ENCODE measurements at places on chromosomes 11 and 22.

GRCh38 chr11:118838905-118839553, 44.7 kb upstream of the CXCR5 start:
- DNase-seq: no peak

DNA sequence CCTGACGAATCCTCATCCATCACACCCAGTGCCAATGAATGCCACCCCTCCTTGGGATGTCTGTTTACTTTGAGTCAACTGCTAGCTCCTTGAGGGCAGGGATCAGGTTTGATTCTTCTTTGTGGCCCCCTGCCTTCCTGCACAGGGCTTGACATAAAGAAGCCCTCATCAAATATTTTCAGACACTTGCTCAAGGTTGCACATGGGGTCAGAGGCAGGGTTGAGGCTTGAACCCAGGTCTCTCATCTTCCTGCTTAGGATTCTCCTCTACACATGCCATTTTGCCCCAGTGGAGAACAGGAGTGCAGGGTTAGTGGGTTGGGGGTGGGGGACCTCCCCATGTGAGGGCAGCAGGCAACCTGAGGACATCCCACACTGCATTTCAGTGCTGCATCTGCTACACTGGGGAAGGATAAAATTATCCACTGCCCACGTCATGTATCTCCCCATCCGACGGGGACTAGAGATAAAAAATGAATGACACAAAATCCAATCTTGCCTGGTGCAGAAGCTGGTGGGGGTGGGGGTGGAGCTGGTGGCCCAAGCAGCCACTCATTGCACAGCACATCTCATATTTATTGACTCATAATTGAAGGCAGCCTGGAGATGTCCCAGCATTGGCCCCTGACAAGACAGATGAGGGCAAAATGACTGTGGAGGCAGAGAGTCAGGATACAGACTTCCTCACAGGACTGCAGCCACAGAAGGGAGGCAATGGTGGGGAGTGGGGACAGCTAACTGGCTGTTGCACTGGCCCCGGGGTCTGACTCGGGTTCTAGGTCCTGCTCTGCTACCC, 41.3 kb downstream of the NEU3 start:
- DNase-seq: no peak

- no peak for DNase-seq
Observed at GRCh38 chr11:17883946-17884345, 128.9 kb downstream of the SERGEF start.

- no peak for DNase-seq
Observed at GRCh38 chr11:60945295-60945667, 6.7 kb downstream of the SLC15A3 start.

GRCh38 chr11:69948256-69949141, 129.3 kb upstream of the FGF3 start:
- DNase-seq: no peak

DNA sequence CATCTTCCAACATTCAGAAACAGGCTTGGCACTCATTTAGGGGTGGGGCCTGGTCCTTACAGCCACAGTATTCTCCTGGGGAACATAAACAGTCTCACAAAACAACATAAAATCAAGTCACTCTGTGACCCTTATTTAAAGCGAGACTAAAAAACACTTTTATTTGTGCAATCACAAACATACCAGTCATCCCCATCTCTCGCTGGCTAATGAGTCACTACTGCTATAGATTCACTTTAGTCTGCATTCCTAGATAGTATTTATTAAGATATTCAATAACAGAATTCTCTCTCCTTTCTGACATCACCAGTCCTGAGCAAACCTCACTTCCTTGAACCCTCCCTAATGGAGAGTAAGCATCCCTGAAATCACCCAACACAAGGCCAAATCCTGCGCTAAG, 68.0 kb downstream of the ZBTB44 start:
- no peak for DNase-seq

DNA sequence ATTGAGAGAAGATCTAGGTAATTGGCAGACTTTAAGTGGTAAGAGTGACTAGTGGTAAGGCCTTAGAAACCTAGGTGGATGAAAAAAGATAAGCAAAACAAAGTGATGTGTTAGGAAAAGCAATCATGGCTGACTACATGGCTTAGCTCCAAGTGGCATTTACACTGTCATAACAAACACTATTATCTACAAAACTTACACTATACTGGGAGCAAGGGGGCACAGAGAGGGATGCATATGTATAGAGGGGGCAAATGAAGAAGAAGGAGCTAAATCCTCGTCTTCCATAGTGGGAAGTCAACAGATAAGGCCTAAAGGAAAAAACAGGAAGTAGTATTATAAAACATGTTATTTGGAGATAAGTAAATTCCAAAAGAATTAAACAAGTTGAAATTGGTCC, 32.5 kb downstream of the ADORA2A start:
- DNase-seq: no peak

DNA sequence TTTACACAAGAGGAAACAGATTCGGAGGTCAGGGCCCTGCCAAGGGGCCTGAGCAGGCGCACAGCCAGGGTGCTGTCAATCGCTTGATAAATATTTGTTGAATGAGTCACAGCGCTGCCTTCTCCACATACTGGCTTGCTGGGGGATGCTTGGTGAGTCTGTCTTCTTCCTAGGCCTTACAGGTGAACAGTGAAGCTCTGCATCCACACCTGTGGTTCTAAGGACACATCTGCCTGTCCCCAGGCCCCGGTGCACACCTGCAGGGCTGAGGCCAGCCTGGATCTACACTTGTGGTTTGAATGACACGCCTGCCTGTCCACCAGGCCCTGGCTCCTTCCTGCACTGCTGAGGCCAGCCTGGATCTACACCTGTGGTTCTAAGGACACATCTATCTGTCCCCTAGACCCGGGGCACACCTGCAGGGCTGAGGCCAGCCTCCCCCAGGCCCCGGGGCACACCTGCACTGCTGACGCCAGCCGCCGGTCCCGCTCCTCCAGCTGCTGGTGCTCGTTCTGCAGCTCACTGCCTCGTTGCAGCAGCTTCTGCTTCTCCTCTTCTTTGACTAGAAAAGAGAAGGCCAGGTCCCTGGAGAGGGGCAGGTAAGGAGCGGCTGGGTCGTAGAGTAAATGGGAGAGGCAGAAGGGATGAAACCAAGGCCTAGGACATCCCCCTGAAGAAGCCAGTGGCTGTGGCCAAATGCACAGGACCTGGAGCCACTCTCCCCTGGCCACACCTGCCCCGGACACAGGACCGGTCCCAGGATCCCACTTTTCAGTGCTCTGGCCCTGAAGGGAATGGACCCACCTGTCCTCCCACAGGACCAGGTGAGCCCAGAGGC, 124.6 kb downstream of the PHF21B start:
- no peak for DNase-seq

Measured in fibroblast of the conjunctiva (primary cell).